ENCODE measurements at places on chromosomes 2 and 18.
A peak's percentile ranks its signal among the peaks of the same experiment; 100 is the strongest.

GRCh38 chr2:78992451-78992806, 33.1 kb upstream of the REG3G start:
- DNase-seq, result peak; percentile 28

DNA sequence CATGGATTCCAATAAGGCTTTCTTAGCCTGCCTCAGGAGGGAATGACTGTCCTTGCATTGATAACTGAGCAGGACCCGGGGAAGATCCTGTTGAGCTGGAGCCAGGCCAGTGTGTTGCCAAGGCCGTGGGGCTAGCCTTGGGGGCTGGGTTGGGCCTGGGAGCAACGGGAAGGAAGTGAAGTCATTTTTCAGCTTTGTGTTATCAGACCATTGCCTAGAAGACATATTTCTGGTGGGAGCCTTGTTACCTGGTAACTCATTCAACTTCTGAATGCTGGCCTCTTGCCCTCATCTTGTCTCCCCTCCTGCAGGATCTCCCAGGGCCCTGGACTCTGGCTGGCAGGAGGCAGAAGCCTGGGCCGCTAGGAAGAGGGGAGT, 92.7 kb upstream of the MGAT5 start:
- DNase-seq, result peak; percentile 50

DNA sequence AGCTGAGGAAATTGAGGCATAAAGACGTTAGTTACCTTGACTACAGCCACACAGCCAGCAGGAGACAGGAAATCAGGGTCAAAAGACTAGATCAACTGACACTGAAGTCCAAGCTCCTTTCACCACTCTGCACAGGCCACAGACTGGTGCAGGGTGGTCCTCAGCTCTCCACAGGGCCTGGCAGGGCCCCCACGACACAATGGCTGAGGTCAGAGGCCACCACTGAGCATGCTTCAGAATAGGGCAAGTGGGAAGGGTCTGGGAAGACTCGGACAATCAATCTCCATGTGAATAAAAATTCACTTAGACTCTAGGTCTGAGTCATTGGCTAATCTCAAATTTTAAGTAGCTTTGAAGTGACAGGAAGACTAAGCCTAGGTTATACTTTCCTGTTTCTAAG, 201.7 kb downstream of the ALK start:
- no peak for DNase-seq

- no peak for DNase-seq
These were observed 767.4 kb downstream of the TDRD15 start for GRCh38 chr2:21891191-21891590.

GRCh38 chr18:29153091-29153490, 976.2 kb upstream of the CDH2 start:
- DNase-seq, result no peak

- DNase-seq, result no peak
These were observed 175.6 kb upstream of the RAB6C start for GRCh38 chr2:129803871-129804270.

DNA sequence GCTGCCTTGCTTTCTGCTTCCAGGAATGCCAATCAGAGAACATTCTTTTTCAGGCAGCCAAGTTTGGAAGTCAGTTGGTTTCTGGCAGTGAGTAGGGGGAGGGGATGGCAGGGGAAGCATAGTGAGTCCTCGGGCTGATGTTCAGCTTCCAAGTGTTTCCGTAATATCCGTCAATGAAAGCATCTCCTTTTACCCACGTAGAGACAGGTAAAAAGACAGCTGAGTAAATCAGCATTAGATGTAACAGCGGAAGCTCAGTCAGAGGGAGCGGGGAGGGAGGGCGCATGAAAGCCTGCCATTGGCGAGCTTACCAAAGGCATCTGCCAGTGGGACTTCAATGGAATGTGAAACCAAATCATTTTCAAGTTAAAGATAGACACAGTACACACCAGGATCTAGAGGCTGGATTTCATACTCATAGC, 117.1 kb upstream of the DTNA start:
- no peak for DNase-seq

- no peak for DNase-seq
These were observed 118.1 kb downstream of the KLHL29 start for GRCh38 chr2:23503097-23503496.

GRCh38 chr18:69870736-69871135, 76.9 kb downstream of the CD226 start:
- DNase-seq, result no peak

DNA sequence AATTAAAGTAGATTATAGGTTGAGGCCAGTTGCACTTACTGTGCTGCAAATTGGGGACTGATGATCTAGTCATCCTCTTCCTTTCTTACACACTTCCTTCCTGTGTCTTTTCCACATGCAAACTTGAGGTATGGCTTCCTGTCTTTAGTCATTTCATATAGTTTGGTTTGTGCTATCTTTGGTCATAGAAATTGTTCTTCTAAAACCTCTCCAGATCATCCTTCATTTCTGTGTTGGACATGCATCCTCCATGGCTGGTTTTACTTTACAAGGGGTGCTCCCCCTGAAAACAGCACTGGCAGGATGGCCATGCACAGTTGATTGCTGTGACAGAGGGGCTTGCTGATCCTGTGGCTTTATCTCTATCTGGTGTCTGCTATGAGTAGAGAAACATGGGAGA, 36.5 kb downstream of the MGAT5 start:
- no peak for DNase-seq

- no peak for DNase-seq
These were observed 537.6 kb upstream of the SETBP1 start for GRCh38 chr18:44143072-44143471.

GRCh38 chr2:70851704-70852103, 16.1 kb upstream of the CD207 start:
- no peak for DNase-seq

DNA sequence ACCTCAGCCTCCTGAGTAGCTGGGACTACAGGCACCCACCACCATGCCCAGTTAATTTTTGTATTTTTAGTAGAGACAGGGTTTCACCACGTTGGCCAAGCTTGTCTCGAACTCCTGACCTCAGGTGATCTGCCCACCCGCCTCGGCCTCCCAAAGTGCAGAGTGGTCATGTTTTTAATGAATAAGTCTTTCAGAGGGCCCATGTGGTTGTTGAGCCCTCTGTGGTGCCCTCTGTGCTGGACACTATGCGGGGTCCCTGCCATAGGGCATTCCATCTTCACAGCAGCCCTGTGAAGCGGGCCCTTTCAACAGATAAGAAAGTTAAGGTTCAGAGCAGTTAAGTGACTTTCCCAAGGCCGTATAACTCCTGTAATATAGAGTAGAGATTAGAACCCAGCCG, 25.9 kb downstream of the MYO7B start:
- no peak for DNase-seq

GRCh38 chr2:169087757-169088379, 18.5 kb downstream of the DHRS9 start:
- no peak for DNase-seq

GRCh38 chr2:111105926-111106325, 14.8 kb upstream of the BCL2L11 start:
- no peak for DNase-seq

- peak; percentile 25 for DNase-seq
These were observed 6.7 kb downstream of the SETBP1 start for GRCh38 chr18:44687421-44687820.

DNA sequence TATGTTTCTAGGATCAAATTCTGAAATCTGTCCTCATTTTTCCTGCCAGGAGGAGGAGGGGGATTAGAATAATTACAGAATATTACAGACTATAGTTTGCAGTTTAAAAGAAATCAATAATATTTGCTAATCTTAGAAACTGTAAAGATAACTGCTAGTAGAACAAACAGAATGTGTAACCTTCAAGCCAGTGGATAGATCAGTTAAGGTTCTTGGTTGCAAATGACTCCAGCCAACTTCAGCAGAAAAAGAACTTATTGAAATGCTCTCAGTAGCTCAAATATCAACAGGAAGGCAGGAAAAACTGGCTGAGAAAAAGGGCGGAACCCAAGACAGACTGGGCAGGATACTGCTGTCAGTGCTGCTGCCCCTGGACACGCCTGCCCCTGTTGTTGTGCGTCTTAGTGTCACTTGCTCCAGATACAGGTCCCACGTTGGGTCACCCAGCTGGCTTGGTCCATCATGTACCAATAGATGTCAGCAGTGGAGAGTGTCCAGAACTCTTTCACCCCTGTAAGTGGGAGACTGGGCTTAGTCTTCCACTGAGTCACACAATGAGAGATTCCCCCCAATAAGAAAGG, 10.2 kb downstream of the NMUR1 start:
- DNase-seq, result no peak

- no peak for DNase-seq
These were observed 304.9 kb downstream of the STK39 start for GRCh38 chr2:167942366-167943081.

- no peak for DNase-seq
These were observed 896 bp downstream of the CACNB4 start for GRCh38 chr2:152097801-152098495.

DNA sequence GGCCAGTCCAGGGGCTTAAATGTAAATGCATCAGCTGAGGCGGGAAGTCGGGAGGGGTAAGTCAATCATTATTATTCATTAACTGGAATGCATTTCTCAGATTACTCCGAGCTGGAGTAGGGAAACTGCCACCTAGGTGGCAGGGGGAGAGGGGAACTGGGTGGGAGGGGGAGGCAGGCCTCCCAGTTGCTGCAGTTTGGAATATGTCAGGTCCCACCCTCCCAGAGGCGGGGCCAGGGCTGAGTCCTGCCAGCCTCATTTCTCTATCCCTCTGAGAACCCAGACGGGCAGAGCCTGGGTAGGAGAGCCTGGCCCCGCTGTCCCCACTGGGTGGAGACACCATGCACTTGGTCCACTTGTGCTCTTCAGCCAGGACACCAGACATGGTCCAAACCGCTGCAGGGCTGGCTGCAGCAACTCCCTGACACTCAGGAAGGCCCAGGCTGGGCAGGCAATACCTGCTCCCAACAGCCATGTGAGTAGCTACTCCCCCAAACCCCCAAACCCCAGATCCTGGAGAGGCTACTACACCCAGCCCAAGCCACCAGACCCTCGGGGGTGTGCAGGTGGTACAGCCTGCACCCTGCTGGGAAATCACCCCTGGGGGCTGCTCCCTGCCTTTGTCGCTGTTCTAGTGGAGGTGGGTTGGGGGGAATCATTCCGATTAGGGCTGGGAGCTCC, at the start of gene GPBAR1:
Gene GPBAR1 (plus strand): TSS at position 274 of the 681 bp plus-strand sequence. CDS start 1,710 bp downstream, outside the sequence.
- DNase-seq, result no peak

GRCh38 chr2:78068808-78069207, 546.6 kb upstream of the LRRTM4 start:
- DNase-seq, result no peak
